HT-29 (cell line): ENCODE measurements at places on chromosomes 1 and 21. TPM values are rescaled to one million over a fixed set of nuclear protein-coding genes. Genes with fewer than 3 reads are reported as not detected.
A peak's percentile ranks its signal among the peaks of the same experiment; 100 is the strongest.

GRCh38 chr1:203440771-203441170 is 34.8 kb upstream of the PRELP start:
- peak; percentile 33 for DNase-seq

- peak; percentile 81 for DNase-seq
Observed at GRCh38 chr1:206012086-206012859, 9.1 kb upstream of the RAB7B start.

GRCh38 chr1:31370565-31370964 is 2.3 kb downstream of the FABP3 start:
- DNase-seq, result no peak

- peak; percentile 90 for DNase-seq
Observed at GRCh38 chr1:85502625-85503083, 37.7 kb upstream of the DDAH1 start.

The AJAP1 gene
- not detected in 2 replicates for total RNA-seq

- no peak for DNase-seq
Observed at GRCh38 chr1:204711103-204711946, 25.8 kb upstream of the LRRN2 start.

- no peak for DNase-seq
Observed at GRCh38 chr1:67224856-67225255, 58.6 kb downstream of the IL23R start.

GRCh38 chr1:226872437-226872836 is 2.0 kb downstream of the PSEN2 start:
- DNase-seq, result no peak
